ENCODE measurements at places on chromosomes 5 and 9. TPM values are rescaled to one million over a fixed set of nuclear protein-coding genes. Genes with fewer than 3 reads are reported as not detected.

GRCh38 chr9:108751369-108751768 lies 104.4 kb downstream of the ACTL7B start:
- H3K27ac ChIP-seq = no peak overlapping the region
- DNase-seq = no peak
- no peak overlapping the region for H3K4me3 ChIP-seq

GRCh38 chr9:93467462-93467861 lies 14.1 kb upstream of the FAM120AOS start:
- H3K27me3 ChIP-seq = no peaks in the 10 kb centered on the region
- no peak overlapping the region for H3K4me3 ChIP-seq

DNA sequence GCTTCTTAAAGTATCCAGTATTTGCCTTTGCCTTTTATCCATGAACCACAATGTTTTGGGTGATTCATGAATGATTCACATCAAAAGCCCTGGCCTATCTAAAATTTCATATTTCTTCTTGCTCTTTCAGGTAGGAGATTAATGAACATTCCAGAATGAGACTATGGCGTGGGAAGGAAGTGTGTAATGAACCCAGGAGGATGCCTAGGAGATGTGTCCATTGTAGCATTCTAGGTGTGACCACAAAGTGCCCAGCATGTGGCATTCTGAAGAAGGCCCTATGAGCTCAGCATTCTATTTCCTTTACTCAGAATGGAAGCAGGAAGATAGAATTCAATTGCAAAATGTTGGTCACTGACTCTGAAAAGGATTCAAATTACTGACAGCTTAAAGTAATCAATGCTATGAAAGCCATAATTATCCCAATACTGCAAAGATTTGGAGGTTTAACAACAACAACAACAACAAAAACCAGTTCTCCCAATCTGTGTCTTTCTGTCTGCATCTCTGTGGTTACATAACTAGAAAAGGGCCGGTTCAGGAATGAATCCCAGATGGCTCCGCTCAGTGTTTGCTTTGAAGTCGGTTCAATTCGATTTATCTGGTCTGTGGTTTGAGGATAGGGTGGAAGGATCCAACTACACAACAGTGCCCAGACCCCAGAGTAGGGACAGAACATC lies 126.7 kb downstream of the FOXD1 start:
- H3K27me3 ChIP-seq = peaks cover 45% of the 10 kb centered on the region
- H3K27ac ChIP-seq = no peak overlapping the region
- no peak for DNase-seq
- H3K36me3 ChIP-seq = no peaks in the 10 kb centered on the region

- H3K4me3 ChIP-seq = no peak overlapping the region
- no peak for DNase-seq
- H3K36me3 ChIP-seq = no peaks in the 10 kb centered on the region
- peaks cover 40% of the 10 kb centered on the region for H3K27me3 ChIP-seq
Measured at GRCh38 chr9:14298601-14299022, 15.3 kb downstream of the NFIB start.

DNA sequence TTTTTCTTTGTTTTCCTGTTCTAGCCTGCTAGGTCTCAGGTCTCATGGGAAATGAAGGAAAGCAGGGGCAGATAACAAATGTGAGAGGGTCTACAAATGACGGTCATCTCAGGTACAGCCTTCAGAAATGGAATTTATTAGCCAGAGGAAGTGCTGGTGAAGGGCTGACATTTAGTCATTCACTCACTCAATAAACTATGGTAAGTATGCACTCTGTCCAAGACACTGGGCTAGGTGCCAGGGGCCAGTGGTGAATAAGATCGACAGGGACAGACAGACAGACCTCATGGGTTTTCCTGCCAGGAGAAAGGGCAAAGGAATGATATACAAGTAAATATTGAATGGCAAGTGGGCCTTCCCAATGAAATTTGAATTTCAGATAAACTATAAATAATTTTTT lies 6.3 kb downstream of the PDE6A start:
- H3K4me1 ChIP-seq = no peaks in the 10 kb centered on the region
- H3K27ac ChIP-seq = no peak overlapping the region
- DNase-seq = no peak
- no peaks in the 10 kb centered on the region for H3K36me3 ChIP-seq

DNA sequence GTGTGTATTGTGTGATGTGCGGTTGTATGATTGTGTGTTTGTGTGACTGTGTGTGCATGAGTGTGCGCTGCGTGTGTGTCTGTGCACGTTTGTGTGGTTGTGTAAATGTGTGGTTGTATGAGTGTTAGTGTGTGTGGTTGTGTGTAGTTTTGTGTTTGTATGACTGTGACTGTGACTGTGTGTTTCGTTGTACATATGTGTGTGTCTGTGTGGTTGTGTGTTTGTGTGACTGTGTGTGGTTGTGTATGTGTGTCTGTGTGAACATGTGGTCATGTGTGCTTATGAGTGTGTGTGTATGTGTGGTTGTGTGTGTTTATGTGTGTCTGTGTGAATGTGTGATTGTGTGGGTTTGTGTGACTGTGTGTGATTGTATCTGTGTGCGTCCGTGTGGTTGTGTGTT lies 197.8 kb downstream of the TTLL11 start:
- H3K27ac ChIP-seq = no peak overlapping the region
- no peaks in the 10 kb centered on the region for H3K27me3 ChIP-seq
- H3K4me1 ChIP-seq = no peaks in the 10 kb centered on the region
- H3K36me3 ChIP-seq = peaks cover 2% of the 10 kb centered on the region
- H3K4me3 ChIP-seq = no peak overlapping the region

DNA sequence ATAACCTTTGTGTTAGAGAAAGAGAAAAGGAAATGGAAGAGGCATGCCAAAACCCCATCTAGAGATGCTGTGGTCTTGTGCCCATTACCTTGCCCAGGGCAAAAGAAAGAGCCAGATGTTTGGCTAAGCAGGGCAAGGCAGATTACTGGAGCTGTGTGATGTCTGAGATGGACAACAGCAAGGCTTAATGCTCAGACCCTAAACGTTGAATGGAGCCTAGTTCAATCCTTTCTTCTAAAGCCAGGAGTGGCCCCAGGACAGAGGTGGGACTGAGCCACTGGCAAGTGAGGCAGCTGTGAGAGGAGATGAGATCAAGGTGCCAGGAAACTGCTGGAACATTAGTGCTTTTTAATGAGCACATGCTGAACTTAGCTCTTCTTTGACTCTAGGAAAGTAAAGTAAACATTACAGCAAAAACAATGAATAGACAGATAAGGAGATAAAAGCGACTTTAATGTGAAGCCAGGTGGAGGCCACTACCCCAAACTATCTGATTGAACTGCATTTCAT lies 143.0 kb upstream of the EGFLAM start:
- H3K27me3 ChIP-seq = peaks cover 3% of the 10 kb centered on the region
- no peak for DNase-seq
- no peak overlapping the region for H3K4me3 ChIP-seq
- H3K36me3 ChIP-seq = no peaks in the 10 kb centered on the region
- H3K4me1 ChIP-seq = no peaks in the 10 kb centered on the region
- no peak overlapping the region for H3K27ac ChIP-seq

GRCh38 chr5:14674983-14675854 lies 10.7 kb downstream of the OTULIN start:
- no peaks in the 10 kb centered on the region for H3K27me3 ChIP-seq
- peak overlapping the region; percentile 91 for H3K27ac ChIP-seq

DNA sequence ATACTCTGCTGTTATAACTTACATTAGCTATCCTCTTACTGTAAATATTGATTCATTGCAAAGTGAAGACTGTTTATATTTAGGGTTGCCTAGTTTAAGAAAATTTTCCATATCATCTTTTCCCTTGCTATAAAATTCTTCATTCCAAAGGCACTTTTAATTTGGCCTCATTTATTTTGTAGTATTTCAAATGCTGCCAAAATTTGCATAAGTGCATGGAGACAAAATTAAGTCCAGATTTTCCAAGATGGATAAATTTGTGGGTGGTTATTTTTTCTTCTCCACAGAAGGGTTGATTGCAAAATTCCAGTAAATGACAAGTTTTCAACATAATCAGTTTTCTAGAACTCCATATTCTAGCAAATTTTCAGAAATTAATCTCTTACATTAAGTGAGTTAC lies 141.5 kb upstream of the MTAP start:
- no peak for DNase-seq
- no peak overlapping the region for H3K27ac ChIP-seq
- H3K4me1 ChIP-seq = peaks cover 9% of the 10 kb centered on the region

- peaks cover 3% of the 10 kb centered on the region for H3K36me3 ChIP-seq
- DNase-seq = no peak
- H3K27ac ChIP-seq = no peak overlapping the region
- H3K4me3 ChIP-seq = no peak overlapping the region
- H3K4me1 ChIP-seq = peaks cover 10% of the 10 kb centered on the region
Measured at GRCh38 chr9:76453785-76454184, 5.2 kb upstream of the GCNT1 start.

DNA sequence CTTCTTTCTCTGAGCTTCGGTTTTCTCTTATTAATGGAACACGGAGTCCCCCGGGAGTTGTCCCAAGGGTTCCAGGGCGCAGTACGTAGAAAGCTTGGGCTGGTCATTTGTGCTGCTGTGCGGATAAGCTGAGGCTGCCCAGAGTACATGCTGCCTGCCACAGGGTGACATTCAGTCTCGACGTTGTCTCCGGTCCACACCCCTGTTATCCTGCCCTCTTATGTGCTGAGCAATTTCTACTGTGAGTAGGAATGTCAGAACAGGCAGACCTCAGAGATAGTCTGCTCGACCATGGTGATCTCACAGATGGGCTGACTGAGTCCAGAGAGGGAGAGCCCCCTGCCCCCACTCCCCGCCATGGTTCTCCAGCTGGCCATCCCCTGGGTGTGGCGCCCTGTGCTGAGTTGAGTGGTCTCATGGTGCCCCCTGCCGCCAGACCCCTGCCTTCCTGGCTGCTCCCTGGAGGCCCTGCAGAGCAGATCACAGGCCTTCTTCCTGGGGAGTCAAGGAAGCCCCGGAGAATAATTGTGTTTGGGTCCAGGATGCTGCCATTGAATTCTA lies 124.0 kb downstream of the RGS3 start:
- peaks cover 50% of the 10 kb centered on the region for H3K4me1 ChIP-seq
- no peak overlapping the region for H3K4me3 ChIP-seq
- no peak for DNase-seq
- H3K27ac ChIP-seq = peak overlapping the region; percentile 48
- no peaks in the 10 kb centered on the region for H3K27me3 ChIP-seq

DNA sequence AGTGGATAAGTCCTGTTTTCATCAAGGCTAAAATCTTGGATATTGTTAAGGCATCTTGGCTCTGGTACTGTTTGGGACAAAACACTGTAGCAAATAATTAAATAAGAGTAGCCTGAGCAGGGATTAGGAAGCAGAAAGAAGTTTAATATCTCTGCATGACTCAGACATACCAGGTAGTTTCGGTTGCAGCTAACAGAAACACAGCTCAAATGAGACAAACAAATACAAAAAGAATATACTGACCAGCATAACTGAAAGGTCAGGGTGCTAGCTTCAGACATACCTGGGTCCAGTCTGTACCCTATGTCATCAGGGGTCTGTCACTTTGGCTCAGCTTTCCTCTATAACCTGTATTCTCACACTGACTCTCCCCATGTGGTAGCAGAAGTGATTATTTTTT lies 156.4 kb upstream of the MAP3K1 start:
- no peaks in the 10 kb centered on the region for H3K36me3 ChIP-seq
- H3K4me3 ChIP-seq = no peak overlapping the region
- H3K27me3 ChIP-seq = no peaks in the 10 kb centered on the region
- no peak for DNase-seq
- H3K4me1 ChIP-seq = peaks cover 13% of the 10 kb centered on the region
- no peak overlapping the region for H3K27ac ChIP-seq

GRCh38 chr5:134141331-134142050 lies 27.0 kb downstream of the TCF7 start:
- no peak overlapping the region for H3K4me3 ChIP-seq
- peaks cover 67% of the 10 kb centered on the region for H3K4me1 ChIP-seq
- peaks cover 38% of the 10 kb centered on the region for H3K36me3 ChIP-seq
- no peaks in the 10 kb centered on the region for H3K27me3 ChIP-seq
- peak overlapping the region; percentile 65 for H3K27ac ChIP-seq

DNA sequence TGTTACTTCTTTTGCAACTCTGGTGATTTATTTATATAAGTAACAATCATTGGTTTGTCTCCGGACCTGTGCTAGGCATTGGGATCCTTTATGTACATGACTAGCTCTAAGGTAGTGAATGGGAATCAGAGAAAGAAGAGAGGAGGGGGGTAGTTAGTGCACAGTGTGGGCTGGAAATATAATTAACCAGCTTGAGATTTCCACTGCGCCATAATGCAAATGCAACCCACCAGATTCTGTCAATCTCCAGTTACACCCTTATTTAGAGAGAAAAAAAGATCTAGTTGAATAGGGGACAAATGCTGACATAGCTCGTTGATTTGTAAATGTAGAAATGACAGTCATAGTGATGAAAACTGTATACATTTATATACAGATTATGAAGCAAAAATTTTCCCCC lies 342.2 kb upstream of the SLC30A5 start:
- no peak overlapping the region for H3K27ac ChIP-seq
- H3K27me3 ChIP-seq = no peaks in the 10 kb centered on the region
- no peak for DNase-seq
- H3K4me1 ChIP-seq = peaks cover 2% of the 10 kb centered on the region

- no peak overlapping the region for H3K27ac ChIP-seq
- no peaks in the 10 kb centered on the region for H3K4me1 ChIP-seq
- no peaks in the 10 kb centered on the region for H3K36me3 ChIP-seq
- no peak overlapping the region for H3K4me3 ChIP-seq
- peaks cover 37% of the 10 kb centered on the region for H3K27me3 ChIP-seq
- no peak for DNase-seq
Measured at GRCh38 chr9:135717410-135717809, 15.4 kb downstream of the KCNT1 start.

- no peaks in the 10 kb centered on the region for H3K36me3 ChIP-seq
- no peak overlapping the region for H3K4me3 ChIP-seq
- no peaks in the 10 kb centered on the region for H3K27me3 ChIP-seq
Measured at GRCh38 chr9:113621309-113621791, 157.8 kb downstream of the RGS3 start.

DNA sequence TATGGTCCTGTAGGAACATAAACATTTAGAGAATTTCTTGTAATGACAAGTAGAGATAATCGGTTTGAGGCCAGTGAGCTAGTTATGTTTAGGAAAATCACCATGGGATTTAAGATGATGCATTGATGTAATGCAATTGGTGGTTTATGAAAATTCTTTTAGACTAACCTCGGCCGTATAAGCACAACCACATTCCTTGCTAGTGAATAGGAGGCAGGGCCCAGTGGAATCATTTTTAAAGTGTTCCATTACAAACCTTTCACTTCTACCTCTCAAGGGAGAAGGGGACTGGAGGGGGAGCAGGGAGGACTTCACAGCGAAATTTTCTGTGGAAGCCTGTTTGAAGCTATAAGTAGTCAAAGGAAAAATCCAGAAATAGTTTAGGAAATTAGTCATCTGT lies 71.8 kb upstream of the NFIL3 start:
- H3K27ac ChIP-seq = no peak overlapping the region
- DNase-seq = no peak
- H3K36me3 ChIP-seq = no peaks in the 10 kb centered on the region
- no peak overlapping the region for H3K4me3 ChIP-seq
- peaks cover 18% of the 10 kb centered on the region for H3K27me3 ChIP-seq
- H3K4me1 ChIP-seq = no peaks in the 10 kb centered on the region

GRCh38 chr5:169260896-169261569 lies 39.9 kb downstream of the SLIT3 start:
- H3K4me1 ChIP-seq = no peaks in the 10 kb centered on the region
- no peak for DNase-seq
- no peak overlapping the region for H3K4me3 ChIP-seq

The ZNF367 gene
- 40.2 TPM for total RNA-seq

The RALGDS gene
- 50.3 TPM for total RNA-seq

The STOM gene
- 36.0 TPM for total RNA-seq

The CAVIN4 gene
- total RNA-seq = 0.10 TPM

The SPTLC1 gene
- total RNA-seq = 54.5 TPM

The KIF4B gene
- total RNA-seq = not detected

All from activated naive CD8-positive, alpha-beta T cell treated with anti-CD3 and anti-CD28 coated beads for 36 hours (primary cell).